ENCODE measurements at places on chromosomes 16 and 17.

DNA sequence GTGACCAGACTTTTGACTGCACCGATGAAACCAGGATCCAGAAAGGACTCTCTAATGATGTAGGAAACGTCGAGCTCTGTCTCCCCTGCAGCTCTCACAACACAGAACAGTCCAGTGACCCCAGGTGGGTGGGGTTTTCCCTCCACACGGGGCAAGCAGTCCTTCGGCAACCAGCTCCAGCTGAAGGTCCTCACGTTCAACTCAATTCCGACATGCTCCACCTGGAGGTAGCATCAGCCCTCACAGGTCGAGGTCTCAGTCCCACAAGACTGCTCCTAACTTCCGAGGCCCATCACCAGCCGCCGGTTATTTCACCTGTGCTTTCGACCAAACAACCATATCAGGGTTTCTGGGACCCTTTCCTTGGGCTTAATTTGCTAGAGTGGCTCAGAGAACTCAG, 28.2 kb downstream of the ITGAE start:
- no peak for DNase-seq

DNA sequence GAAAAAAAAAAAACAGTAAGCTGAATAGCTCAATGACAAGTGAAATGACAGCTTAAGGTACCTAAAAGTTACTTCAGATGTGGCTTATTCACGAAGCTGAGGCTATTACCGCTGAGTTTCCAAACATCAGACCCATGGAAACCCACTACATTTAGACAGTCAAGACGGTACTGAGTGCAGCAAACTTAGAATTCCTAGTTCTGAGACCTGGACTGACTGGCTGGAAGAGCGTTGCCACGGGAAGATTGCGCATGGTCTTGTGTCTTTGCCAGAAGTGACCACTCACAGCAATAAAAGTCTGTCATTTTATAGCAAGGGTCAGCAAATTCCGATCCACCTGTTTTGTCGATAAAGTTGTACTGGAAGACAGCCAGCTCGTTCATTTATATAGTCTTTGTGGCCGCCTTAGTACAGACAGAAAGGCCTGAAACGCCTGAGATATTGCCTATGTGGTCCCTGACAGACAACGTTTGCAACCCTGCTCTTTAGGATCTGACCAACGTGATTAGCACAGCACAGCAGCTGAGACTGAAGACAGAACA, 19.2 kb downstream of the LITAFD start:
- DNase-seq, result no peak

GRCh38 chr17:81228834-81229665, 6.3 kb upstream of the CEP131 start:
- no peak for DNase-seq

- DNase-seq, result no peak
Measured at GRCh38 chr17:50596191-50597037, 35.9 kb downstream of the CACNA1G start.

GRCh38 chr17:81371910-81372760, 23.1 kb upstream of the BAHCC1 start:
- no peak for DNase-seq

DNA sequence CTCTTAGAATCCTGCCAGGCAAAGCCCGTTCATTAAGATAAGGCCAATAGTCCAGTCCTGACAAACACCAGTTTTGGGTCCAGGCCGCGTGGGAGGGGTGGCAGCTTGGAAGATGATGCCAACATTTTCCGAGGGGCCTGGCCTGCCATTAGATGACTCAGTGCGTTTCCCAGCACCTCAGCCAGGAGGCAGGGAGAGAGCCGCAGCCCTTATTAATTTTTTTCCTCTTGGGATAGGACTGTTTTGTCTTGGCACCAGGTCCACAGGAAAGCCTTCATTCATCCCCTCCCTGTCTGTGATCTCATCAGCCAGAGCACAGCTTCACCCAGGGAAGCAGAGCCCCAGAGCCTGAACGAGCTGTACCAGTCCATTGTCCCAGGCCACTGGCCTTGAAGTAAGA, 4.7 kb upstream of the NDEL1 start:
- DNase-seq, result no peak

DNA sequence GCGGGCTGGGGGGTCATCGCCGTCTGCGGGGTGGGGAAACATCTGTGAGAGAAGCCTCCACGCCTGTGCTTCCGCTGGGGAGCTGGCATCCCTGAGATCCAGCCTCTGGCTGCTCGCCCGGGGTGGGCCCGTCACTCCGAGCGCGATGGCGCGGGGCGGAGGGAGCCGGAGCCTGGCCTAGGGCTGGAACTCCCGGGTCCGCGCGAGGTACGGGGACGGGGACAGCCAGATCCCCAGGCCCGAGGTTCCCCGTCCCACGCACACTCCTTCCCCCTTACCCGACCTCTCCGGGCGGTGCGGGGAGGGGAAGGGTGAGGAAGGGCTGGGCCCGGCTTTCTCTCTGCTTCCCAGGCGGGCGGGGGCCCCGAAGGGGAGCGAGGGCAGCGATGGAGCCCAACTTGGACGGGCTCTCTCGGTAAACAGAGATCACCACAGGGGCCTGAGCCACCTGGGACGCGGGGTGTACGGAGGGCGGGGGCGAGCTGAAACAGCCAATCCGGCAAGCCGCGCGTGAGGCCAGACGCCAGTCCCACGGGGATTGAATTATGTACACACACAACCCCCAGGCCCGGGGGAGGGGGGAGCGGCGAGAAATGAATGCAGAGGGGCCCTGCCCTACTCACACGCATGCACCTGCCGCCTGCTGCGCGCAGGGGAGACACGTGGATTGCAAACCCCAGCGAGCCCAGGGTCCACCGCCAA, at the start of gene SLC16A11:
Gene SLC16A11, minus strand, starts transcription at position 596 of the 702 bp plus-strand sequence. Its CDS starts 579 bp downstream, at position 17.
- no peak for DNase-seq

DNA sequence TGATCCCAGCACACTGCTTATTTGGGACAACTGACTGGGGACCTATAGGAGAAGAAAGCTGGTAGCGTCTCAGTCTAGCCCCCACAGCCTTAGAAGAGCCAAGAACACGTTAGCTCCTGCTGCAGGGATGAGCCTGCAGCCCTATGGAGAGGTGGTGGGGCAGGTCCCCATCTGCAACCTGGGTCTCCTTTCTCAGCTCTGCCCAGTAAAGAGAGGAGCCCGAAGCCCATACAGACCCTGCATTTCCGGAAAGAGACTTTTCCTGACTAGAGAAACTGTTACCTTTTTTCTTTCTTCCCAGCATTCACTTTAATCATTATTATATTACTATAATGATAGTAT, 788 bp downstream of the METTL22 start:
- DNase-seq, result no peak
